ENCODE measurements at places on chromosomes 1 and 21.

DNA sequence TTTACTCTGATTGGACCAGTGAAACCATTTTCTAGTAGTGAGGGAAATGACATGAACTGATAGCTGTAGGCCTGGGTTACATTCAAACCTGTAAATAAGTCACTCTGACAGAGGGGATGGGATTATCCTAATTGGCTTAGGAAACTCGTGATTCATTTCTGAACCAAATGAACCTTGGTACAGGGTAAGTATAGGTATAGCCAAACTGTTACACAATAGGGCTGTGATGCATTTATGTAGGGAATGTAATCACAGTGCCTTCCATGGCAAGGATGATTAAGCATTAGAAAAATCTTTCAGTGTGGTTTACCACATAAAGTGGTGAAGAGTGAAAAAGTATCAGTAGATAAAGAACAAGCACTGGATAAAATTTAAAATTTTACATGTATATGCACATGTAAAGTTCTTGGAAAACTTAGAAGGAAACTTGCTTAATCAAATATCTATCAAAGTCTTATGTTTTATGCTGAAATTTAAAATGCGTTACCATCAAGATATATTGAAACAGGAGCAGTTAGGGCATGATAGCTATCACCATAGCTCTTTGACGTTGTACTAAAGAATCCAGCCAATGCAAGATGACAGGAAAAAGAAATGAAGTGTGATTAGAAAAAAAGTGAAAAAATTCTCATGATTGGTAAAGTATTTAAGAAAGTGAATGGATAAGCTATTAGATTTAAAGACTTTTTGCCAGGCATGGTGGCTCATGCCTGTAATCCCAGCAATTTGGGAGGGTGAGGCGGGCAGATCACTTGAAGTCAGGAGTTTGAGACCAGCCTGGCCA lies 63.0 kb downstream of the RABGAP1L start:
- no peak for DNase-seq

DNA sequence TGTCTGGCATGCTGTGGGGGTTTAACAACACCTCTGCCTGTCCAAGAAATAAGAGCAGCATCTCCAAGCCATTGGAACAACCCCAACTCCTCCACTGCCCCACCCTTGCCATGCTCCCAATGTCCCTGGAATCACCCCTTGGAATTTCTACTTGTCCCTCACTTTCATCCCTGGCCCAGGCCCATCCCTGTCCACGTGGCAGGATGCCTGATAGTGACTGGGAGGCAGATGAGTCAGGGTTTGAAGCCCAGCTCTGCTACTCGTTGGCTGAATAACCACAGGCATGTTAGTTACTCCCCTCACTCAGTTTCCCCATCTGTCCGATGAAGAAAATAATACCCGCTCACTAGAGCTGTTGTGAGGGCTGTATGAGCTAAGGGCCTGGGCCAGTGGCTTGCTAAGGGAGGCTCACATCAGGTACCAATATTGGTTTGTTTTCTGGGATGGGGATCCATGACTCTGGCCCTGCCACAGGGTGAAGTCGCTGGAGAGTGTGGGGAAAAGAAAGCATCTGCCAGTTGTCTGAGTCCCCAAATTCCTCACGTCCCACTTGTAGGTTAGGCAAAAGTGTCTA lies 99.4 kb upstream of the TLR5 start:
- no peak for DNase-seq

DNA sequence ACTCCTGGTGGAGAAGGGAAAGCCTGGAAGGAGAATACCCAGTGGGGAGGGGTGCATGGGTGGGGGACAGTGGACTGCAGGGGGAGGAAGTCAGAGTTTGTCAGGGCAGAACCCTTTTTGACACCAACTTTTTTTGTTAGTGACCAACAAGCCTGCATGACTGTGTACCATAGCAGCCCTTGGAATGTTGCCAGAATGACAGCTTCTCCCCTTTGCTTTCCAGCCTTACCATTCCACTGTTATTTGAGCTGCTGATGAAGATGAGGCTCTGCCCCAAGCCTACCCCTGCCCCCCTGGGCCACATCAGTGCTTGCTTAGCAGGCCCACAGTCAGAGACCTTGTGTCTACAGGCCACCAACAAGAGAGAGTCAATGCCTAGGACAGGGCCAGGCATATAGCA lies 341.2 kb downstream of the HHAT start:
- no peak for DNase-seq

DNA sequence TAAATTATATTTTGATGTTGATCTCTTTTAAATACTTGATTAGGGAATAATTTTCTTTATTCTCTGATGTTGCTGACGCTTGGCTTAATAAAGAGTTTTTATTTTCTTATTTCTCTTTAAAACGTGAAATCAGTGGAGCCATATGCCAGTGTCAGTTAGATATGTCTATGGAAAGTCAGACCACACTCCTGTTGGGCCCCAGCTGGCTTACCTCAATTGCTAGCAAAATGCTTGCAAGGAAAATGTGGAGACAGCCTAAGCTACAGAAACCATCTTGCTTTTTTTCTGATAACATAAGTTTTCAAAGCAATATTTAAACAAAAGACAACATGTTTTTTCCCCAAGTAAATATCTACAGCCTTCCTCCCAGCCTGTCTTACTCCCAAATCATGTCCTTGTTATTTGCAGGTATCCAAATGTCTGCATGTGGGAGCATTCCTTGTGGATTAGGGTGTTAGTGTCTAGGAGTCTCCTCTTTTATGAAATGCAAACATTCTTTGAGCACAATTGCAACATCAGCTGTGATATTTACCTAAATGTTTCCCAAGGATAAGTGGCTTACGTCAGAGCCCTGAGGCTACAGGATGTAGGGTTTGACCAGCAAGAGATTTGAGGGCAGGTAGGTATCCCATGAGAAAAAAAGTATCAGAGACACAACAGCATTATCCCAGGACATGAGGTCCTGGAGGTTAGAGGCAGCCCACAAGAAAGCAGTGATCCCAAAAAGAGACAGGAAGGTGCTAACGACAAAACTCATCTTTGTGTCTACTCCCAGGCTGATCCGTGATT lies 117.2 kb upstream of the KCNJ15 start:
- no peak for DNase-seq
